SHP77 treated with DMSO at 0.1 percent for 48 hours (cell line): ENCODE measurements at places on chromosomes 4 and X.

DNA sequence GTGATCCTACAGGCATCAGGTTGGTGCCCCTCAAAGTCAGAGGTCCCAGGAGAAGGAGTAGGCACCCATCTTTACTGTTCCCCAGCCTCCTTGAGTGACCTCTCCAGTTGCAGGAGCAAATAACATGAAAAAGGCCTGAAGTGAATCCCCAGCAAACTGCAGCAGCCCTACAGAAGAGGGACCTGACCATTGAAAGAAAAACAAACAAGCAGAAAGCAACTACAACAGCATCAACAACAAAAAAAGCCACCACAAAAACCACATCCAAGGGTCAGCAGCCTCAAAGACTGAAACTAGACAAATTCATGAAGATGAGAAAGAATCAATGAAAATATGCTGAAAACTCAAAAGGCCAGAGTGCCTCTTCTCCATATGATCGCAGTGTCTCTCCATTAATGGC is 128.7 kb downstream of the ANKRD50 start:
- no peak for DNase-seq

- no peak for DNase-seq
These were observed 244.3 kb downstream of the RBMX2 start for GRCh38 chrX:130645955-130646583.

DNA sequence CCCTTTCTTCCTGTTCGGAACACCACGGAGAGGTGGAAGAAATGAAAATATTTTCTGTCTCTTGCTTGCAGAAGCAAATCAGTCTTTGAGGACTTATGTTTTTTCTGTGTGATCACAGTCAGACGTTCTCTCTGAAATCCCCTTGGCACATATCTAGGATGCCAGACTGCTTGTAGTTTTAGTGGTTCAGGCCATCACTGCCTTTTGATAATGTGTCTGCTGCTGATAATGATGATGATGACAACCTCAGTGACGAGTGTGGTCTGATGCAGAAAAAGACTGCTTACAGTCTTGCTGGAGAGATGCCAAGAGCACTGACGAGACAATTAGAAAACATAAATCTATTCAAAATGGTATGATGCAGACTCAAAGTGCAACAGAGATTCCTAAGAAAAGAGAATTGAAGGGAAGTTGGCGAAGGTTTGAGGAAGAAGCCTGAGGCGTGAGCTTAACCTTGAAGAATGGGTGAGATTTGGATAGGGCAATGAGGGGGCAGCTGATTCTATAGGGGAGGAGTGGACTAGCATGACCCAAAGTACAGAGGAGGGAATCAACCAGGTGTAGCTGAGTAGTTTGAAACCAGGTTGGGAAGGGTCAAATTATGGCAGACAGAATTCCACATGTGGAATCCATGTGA is 7.9 kb downstream of the RAB33A start:
- DNase-seq, result no peak

- no peak for DNase-seq
These were observed 47.0 kb downstream of the MOSPD2 start for GRCh38 chrX:14920196-14920595.

- DNase-seq, result no peak
These were observed 247.4 kb upstream of the CTSO start for GRCh38 chr4:156201050-156201449.

- no peak for DNase-seq
These were observed 195.9 kb downstream of the OR13H1 start for GRCh38 chrX:131739823-131740222.

DNA sequence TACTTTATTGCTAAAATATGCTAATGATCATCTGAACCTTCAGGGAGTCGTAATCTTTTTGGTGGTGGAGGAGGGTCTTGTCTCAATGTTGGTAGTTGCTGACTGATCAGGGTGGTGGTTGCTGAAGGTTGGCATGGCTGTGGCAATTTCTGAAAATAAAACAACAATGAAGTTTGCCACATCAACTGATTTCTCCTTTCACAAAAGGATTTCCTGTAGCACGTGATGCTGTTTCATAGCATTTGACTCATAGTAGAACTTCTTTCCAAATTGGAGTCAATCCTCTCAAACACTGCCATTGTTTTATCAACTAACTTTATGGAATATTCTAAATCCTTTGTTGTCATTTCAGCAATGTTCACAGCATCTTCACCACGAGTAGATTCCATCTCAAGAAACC is 19.3 kb downstream of the DDIT4L start:
- DNase-seq, result no peak

DNA sequence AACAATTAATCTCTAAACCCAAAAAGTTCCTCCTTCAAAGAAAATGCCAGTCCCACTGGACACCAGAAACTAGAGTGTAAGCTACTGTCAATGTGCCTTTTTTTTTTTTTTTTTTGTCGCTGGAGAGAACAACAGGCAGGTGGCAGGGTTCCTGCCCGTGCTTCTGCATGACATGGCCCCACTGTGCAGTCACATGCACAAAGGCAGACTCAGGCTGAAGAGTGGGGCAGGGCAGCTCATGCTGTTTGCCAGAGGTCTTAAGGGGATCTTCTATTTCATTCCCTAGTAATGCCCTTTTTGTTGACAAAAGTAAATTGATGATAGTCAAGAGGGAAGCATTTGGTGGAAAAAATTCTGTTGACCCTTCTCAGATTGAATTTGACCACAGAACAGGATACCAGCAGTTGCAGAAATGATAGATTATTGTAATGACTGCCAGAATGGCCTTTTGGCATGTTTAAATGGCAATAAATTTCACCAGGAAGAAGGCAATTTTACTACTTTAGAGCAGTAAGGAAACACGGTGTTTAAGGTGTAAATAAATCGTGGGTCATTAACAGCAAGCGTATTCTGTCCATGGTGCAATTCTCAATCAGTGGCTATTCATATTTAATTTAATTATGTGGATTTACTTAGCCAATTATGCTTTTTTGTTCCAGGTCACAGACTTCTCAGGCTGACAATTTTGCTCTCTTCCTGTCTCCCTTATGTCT is 80.9 kb downstream of the NKX6-1 start:
- DNase-seq, result peak; percentile 65

DNA sequence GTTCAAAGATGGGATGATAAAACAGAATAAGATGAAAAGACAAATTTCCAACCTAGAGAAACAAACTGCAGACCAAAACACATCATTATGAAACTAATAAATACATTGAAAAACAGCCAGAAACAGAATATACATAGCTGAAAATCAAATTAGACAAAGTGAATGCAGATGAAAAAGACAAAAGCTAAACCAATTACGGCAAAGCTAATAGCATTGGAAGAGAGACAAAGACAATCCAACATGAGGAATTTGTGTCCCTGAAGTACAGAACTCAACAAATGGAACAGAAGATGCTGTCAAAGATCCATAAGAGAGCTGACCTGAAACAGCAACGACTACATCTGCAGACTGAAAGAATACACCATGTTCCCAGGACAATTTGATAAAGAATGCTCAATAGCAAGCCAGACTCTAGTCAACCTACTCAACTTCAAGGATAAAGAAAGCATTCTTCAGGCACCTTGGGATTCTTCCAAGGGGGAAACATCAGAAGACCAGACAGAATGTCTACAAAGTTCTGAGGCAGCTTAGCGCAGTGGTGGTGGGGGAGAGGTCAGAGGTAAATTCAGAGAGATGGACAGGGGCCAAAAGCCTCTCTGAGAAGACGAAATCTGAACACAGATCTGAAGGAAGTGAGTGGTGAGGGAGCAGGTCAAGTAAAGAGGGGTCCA is 27.4 kb upstream of the IRAK1 start:
- DNase-seq, result no peak

GRCh38 chr4:55035892-55036291 is 89.5 kb downstream of the KDR start:
- DNase-seq, result no peak
